ENCODE measurements at places on chromosomes 7 and 10.

DNA sequence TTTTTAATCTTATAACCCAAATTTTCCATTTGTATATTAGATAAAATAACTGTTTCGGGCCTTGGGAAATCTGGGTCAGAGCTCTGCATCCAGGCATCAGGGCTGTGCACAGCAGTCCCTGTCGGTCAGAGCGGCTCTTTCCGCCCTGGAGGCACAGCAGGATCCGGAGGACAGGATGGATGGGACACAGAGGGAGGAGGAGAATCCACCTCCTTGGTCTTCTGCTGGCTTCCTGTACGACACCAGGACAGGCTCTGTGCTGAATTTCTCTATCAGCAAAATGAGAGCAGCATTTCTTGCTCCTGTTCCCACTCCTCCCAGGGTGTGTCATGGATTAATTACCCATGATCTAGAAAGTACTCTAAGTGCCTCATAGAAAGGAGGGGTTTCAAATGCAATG, 254.9 kb downstream of the SKAP2 start:
- no peak for DNase-seq

DNA sequence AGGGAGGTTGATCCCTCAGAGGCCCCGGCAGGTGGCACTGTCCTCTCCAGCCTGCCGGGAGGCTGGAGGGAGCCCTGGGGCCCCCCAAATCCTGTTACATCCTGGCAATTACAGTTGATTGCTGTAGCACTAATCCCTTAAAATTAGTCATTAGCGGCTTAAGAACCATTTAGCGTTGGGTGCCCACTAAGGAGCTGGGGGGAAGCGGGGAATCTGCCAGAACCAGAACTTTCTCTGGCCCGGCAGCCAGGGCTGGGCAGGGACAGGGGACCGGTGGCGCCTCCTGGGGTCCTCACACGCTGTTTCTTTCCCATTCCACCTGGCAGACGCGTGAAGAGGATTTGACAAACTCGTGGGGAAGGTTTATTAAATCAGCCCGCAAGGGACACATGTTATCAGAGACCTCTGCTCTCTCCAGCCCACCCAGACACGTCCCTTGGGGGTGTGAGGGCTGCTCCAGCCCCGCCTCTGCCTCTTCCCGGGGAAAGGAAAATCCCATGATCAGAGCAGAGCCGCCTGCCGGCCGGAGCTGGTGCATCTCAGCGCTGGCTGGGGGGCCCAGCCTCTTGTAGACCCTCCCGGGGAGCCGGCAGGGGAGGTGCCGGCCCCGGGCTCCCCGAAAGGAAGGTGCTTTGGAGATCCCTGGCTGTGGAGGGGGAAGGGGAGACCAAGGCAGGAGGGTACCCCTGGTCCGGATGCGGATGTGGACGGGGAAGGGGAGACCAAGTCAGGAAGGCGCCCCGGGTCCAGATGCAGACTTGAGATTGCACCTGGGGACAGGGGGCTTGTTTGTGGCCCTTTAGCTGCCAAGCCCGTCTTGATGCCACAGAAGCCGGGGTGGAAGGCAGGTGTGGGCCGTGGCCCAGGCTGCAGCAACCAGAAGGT, 142.7 kb downstream of the ELFN1 start:
- DNase-seq = no peak

GRCh38 chr7:50273870-50274269, 30.6 kb upstream of the IKZF1 start:
- no peak for DNase-seq

GRCh38 chr10:132163278-132163765, 23.4 kb upstream of the DPYSL4 start:
- no peak for DNase-seq

DNA sequence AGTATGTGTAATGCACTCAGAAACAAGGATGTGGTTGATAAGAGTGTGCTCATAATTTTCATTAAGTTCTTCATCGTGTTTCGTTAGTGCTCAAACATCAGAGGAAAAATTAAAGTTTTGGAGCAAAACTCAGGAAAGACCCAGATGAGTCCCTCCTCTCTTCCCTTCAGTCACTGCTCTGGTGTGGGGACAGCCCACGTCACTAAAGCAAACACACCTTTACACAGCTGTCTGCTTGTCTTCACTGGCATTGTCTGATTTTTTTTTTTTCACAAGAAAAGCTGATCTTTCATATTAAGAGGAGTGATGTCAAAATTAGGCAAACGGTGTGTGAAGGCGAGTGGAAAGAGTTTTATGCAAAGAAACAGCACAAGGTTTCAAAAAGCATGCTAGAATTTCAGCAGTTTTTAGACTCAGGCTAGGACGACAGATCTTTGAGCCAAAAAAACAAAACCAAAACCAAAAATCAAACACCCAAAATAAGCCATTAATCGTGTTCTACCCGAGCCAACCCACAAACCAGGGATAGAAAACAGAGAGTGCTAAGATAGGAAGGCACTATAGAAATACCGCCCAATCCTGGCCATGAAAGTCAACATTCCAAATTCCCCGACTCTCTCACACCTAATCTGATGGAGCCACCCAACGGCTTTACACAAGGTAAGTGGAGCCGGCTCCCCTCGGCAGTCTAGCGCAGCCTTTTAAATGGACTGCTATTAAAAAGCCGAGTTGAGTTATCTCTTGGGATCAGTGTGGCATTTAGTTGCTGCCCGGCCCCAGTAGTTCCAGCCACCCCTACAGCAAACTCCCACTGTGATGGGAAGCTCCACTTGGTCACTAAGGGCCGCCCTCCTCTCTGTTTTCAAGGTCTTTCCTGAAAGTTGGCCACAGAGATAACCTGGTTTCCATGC, 27.9 kb upstream of the GATA3 start:
- no peak for DNase-seq

GRCh38 chr10:6787091-6787490, 207.0 kb upstream of the PRKCQ start:
- no peak for DNase-seq

DNA sequence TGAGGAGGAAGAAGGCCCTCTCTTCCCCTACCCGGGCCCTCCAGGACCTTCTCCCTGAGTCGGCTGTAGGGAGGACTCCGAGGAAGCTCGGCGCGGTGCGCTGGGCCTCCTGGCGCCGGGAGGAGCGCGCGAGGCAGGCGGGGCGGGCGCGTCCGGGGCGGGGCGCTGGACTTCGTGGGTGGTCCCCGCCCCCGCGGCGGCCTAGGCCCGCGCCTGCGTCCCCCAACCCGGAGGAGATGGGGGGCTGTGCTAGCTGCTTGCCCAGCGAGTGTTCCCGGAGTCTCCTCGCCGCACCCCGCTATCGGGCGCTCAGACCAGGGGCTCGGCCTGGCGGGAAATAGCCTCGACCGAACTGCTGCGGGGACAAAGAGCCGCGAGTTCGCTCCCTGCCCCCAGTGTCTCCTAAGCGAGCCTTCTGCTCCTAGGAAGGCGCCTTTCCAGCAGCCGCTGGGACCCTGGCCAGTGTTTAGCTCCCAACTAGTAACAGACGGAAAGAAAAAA, 19.2 kb upstream of the SMO start:
- no peak for DNase-seq

- no peak for DNase-seq
These were observed 199.8 kb downstream of the RNLS start for GRCh38 chr10:88383276-88383675.

DNA sequence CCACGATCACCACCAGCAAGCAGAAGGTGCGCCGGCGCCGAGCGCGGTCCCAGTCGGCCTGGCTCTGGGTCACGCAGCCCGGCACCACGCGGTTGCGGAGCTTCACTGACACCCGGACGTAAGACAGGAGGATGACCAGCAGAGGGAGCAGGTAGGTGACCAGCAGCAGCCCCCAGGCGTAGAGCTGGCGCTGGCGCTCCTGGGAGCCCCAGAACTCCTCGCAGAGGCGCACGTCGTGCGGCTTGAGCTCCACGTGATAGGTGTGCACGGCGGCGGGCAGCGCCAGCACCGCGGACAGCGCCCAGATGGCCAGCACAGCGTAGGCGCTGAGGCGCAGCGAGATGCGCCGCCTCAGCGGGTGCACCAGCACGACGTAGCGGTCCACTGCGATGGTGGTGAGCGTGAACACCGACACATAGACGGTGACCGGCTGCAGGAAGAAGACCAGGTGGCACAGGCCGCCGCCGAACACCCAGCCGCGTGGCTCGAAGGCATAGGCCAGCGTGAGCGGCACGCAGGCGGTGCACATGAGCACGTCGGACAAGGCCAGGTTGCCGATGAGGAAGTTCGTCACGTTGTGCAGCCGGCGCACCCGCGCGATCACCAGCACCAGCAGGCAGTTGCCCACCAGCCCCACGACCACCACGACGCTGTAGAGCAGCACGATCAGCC, 920 bp downstream of the PRLHR start:
- DNase-seq = peak; percentile 33

DNA sequence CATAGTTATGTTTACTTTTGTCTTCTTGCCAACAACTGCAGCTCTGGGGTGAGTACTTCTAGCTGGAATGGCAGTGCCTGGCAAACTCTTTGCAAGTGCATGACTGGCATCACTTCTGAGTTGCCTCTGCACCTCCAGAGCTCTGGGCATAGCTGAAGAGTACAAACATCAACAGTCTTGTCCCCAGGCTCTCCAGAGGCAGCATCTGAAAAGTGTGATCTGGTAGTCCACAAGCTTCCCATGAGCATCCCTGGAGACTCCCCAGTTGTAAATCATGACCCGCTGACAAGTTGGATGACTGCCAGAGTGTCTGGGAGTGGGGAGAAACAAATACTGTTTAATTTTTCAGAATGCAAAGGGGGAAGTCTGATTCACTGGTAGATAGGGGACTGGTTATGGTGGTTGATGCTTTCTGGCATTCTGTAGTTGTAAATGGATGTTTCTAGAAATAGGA, 138.9 kb upstream of the CDK13 start:
- DNase-seq = no peak

- DNase-seq = no peak
These were observed 338.8 kb downstream of the PTPRN2 start for GRCh38 chr7:158248816-158249215.

- DNase-seq = no peak
These were observed 17.2 kb upstream of the SLK start for GRCh38 chr10:103949728-103950127.

- no peak for DNase-seq
These were observed 93.3 kb upstream of the AGBL3 start for GRCh38 chr7:134892963-134893362.

- no peak for DNase-seq
These were observed 101.6 kb downstream of the ARL5B start for GRCh38 chr10:18760836-18761235.

DNA sequence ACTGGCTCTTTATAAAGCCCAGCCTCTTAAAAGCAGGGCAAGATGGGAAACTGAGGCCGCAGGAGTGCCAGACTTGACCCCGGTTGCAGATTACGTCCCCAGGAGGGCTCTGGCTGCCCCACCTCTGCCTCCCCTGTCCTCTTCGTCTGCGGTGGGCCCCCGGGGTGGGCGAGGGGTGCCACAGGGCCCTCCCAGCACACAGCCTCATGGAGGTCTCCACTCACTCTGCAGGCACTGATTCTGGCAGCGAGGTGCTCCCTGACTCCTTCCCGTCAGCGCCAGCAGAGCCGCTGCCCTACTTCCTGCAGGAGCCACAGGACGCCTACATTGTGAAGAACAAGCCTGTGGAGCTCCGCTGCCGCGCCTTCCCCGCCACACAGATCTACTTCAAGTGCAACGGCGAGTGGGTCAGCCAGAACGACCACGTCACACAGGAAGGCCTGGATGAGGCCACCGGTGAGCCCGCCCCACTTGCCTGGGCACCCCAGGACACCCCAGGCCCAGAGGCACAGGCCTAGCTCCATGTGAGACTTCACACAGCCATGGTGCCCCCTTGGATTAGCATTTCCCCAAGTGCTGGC, 39.4 kb upstream of the SLC29A3 start:
- no peak for DNase-seq

DNA sequence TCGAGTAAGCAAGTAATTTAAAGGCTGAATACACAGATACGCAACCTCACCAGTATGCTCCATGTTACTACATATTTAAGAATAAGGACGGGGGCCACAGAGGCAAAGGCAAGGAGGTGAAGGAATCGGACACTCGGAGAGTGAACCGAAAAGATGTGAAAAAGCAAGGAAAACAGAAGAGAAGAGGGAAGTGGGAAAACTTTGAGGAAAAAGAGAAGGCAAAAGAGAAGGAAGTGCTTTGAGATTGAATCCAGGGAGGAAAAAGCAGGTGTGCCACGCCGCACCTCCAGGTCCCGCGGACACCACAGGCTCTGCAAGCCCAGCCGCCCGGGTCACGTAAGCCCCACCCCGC, 367 bp upstream of the AVL9 start:
- no peak for DNase-seq

Measured in CD4-positive, alpha-beta T cell treated with Interleukin-15 for 1 hour (primary cell).